ENCODE measurements at places on chromosomes 7 and 10.

DNA sequence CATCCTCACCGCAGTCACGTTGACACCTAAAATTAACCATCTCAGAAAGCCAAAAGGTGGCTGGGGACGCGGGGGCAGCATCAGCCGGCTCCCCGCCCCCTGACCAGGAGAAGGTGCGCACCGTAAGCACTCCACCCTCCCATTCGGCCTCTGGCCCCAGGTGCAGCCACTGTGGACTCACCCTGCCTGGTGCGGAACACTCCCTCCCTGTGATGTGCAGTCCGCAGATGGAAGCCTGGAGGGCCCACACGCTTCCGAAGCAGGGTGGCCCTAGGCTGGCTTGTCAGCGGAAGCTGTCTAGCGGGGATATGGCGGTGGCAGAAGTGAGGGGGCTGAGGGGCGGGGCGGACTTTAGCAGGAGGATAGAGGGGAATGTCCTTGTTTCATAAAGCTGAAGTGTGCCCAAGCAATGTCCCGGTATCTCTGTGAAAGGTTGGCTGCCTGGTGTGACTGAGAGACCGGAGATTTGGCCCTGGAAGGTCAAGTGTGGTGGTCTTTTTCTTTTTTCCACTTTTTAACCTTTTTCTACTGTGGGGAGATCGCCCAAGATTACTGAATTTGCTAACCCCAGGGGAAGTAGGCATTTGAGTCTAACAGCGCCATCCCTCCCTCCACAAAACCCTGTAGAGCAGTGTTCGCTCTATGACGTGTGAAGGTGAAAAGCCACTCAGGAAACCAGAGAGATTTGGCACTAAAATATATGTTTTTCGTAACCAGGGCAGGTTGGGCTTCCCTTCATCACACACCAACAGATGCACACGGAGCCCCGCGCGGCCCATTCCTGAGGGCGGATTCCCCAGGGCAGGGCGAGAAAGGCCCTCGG, 74.7 kb downstream of the CXCL12 start:
- no peak for DNase-seq

DNA sequence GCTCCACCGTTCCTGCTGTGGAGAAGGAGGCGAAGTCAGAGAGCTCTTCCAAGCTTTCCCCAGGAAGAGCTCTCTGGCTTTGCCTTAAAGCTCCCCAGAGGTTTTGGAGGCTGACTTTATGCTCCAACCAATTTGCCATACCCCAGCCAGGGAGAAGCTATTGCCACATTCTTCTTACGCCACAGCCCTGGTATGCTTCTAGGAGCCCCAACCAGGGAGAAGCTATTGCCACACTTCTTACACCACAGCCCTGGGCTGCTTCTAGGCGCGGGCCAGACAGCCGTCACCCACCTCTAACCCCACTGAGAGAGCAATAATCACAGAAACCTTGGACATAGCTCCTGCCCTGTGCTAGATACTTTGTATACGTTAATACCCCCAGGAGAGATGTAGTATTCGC, 951 bp downstream of the ELOVL3 start:
- DNase-seq = no peak

DNA sequence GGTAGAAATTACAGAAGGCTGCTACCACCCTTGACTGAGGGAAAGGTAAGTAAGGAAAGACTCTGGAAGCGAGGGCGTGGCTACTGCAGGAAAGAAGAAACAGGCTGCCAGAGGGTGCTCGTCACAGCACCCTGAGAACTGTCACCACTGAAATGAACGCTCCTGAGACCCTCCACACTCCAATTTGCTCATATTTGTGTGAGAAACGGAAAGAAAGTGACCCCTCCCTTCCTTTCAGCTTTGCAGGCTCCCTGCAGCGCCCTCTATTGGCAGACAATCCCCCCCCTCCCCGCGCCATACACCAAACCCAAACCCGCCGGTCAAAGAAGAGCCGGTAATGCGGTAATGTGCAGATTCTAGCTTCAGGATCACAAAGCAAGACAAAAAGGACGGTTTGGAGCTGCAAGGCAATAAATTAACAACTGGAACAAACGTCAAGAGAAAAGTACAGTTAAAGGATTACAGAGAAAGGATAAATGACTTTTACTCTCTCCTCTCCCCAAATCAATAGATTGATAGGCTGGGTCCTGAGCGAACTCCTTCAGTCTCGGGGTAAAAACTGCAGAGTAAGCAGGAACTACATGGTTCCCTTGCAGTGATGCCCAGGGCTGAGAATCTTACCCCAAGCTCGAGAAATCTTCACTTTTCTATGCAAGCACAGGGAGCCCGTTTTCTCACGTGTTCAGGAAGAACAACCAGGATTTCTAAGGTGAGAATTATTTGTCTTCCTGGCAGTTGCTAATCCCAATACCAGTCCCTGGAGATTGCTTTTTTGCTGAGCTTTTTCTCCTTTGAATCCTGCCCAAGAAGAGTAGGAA, 47.6 kb downstream of the STEAP1B start:
- DNase-seq = no peak

GRCh38 chr7:148911626-148912025, 27.5 kb upstream of the EZH2 start:
- no peak for DNase-seq

DNA sequence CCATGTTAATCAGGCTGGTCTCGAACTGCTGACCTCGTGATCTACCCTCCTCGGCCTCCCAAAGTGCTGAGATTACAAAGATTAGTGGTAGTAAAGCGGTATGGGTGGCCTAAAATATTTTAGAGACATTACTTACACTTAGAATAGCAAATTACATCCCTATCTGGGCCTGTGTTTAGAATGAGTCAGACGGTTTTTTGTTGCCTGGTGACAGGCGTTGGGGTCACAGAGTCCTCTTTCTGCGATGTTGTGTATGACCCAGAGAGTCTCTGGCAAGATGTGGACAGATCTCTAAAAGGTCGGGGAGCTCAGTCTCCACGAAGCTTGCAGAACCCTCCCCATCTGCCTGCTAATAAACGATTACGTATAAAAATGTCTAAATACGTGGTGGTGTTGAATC, 39.6 kb upstream of the PRKCQ start:
- DNase-seq = no peak

- DNase-seq = no peak
Observed at GRCh38 chr7:44398511-44398911, 73.1 kb upstream of the CAMK2B start.

DNA sequence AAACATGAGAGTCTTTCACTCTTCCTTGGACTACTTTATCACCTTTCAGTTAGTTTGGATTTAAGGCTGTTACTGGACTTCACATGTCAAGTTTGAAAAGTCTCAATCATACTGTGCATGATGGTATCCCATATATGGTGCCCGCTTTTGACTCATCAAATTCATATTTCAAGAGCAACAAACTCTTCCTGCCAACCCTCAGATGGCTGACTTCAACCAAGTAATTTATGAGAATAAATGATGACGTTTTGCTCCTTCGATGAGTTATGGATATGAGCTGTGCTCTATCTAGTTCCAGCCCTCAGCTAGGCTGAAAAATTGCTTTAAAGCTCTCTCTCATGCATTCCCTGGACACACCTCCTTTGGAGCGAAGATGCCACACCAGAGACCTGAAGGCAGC, 110.3 kb upstream of the RSU1 start:
- no peak for DNase-seq

GRCh38 chr7:66150471-66150870, 35.8 kb downstream of the CRCP start:
- no peak for DNase-seq

DNA sequence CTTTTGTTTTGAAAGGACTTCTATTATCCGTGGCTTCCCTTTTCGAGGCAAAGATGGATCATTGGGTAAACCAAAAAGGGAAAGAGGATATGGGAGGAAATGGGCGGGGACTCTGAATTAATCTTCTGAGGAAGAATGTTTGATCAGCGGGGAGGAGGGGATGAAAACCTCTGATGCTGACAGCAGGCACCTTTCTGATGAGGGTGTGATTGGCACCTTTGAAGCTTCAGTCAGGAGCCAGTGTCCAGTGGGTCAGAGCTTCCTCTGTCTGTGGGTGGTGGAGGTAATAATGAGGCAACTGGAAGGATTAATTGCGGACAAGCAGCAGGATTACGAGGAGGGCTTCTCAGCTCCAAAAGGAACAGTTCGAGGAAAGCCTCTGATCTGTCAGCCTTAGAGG, 877.6 kb downstream of the LRMDA start:
- no peak for DNase-seq

DNA sequence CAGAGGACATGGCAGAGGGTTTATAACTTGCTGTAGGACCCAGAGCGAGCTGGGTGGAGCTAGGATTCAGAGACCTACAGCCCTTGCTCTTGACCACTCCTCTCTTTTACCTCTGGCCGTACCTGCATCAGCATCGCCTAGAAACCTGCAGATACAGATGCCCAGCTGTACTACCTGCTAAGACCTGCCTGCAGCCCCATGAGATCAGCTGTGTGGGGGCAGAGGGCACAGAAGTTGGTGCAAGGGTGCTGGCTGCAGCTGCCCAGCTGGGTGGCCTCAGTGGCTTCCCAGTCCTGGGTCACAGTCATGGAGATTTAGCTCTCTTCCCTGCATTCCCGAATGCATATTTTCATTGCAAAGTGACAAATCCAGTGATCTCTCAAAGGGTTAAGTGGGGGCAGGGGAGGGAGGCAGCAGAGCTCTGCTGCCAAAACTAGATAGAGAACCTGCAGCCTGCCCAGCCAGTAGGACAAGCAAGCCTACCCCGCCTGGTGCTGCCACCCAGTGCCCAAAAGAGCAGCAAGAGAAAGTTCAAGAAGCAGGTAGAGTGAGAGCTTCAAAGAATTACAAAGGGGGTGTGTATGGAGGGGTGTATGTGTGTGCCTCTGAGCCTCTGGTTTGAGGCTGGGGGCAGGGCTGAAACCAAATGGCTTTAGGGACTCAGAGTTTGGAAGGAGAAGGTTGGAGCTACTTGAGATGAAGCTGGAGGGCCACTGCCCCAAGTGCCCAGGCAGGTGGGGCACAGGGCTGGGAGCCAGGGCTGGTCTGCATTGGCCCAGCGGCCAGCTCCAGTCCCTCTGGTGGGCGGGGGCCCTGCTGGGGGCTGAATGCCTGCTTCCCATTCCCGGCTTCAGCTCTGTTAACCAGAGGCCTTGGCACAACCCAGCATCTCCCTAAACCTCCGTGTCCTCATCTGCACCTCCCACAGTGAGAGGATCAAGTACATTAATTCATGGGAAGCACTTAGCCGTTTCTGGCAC, 6.9 kb downstream of the FAM241B start:
- no peak for DNase-seq

GRCh38 chr10:5268234-5268633, 71.6 kb downstream of the AKR1C4 start:
- no peak for DNase-seq

- DNase-seq = no peak
Observed at GRCh38 chr10:34766266-34766600, 48.9 kb downstream of the PARD3 start.

- DNase-seq = no peak
Observed at GRCh38 chr7:2956526-2957368, 86.9 kb downstream of the CARD11 start.

GRCh38 chr7:101606498-101606923, 22.6 kb downstream of the MYL10 start:
- no peak for DNase-seq

- no peak for DNase-seq
Observed at GRCh38 chr10:77865580-77866324, 60.8 kb downstream of the DLG5 start.

DNA sequence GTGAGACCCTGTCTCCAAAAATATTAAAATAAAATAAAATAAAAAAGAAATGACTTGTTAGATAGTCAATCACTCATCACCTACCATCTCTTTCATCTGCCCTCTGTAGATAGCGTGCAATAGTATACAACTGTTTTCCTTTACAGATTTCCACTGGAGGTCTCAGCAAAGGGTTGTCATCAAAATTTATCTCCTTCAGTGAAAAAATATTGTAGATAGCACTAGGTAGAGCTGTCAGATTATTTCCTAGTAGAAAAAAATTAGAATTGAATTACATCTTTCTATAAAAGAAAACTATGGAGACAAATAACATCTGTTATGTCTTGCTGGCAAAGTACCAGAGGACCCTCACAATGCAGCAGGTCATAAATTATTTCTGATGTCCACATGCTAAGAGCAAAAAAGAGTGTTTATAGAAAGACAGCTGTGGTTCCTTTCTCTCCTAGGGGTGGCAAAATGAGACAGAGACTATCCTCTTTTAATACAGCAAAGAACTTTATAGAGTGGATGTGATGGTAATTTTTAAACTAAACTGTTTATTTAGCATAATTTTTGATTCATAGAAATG, 16.3 kb upstream of the CYP51A1 start:
- no peak for DNase-seq

GRCh38 chr10:131568866-131569265, 257.3 kb upstream of the TCERG1L start:
- DNase-seq = no peak

DNA sequence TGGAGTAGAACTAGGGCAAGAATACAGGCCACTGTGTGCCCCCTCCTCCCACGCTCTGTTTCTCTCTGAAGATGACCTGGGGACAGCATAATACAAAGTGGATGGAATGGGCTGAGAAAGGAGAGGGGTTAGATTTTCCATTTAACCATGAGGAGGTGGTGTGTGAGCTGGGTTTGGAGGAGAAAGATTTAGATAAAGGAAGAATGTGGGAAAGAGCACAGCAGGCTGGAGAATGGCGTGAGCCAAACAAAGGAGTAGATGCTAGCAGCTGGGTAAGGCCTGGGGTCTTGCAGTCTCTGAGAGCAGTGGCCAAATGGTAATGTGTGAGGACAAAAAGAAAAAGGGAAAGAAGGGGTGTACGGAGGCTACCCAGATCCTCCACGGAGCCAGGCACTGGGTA, 8.6 kb downstream of the PNLIPRP2 start:
- DNase-seq = no peak
